Activated naive CD4-positive, alpha-beta T cell (primary cell): ENCODE measurements at places on chromosomes 7 and 10.

DNA sequence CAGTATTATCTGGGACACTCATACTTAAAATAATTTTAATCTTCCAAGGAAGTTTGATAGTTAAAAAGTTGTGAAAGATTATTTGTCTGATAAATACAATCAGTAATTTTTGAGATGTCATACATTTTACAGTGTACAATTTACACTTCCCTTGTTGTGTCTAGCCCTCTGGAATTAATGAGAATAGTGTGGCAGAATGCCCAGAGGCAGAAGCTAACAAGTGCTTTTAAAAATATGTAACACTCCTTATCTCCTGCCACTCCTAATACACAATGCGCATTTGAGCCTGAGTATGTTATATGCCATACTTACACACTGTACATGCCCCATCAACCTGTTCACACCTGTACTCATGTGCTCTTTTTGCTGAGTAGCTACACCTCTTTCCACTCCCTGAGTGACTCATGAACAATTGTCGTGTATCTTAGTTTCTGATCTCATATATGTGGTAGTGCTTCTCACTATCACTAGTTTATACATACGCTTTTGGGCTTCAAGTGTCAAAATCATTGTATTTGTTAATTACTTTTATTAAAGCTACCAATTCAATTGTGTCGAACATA lies 106.9 kb upstream of the GNAI1 start:
- no peak for DNase-seq

DNA sequence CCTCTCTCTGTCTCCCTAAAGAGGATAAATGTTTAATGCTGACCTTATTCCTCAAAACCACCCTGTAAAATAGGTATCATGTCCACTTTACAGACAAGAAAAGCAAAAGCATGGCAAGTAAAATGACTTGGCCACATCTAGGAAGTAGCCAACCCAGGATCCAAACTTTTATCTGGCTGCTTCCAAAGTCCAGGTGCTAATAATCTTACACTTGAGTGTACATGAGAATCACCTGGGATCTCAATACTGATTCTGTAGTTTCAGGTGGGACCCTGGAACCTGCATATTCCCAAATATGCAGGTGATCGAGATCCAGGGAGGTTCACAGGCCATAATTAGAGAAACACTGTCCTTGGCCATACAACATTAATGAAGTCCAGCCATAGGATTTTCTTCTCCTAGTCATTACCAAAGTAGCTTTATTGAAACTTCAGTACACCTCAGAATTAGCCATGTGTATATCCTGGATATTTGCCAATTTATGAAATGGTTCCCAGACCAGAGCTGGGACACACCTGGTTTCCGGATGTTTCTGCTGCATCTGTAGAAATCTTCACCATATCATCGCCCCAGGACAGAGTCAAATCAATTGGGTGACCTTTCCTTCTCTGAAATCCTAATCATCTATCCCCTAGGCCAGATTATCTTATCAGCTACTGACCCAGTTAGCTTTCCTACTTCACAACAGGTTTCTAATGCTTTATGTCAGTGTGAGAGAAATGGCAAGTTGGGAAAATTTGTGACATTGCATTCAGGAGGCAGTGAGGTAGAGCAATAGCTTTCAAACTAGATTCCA lies 119.1 kb upstream of the KMT2E start:
- no peak for DNase-seq

DNA sequence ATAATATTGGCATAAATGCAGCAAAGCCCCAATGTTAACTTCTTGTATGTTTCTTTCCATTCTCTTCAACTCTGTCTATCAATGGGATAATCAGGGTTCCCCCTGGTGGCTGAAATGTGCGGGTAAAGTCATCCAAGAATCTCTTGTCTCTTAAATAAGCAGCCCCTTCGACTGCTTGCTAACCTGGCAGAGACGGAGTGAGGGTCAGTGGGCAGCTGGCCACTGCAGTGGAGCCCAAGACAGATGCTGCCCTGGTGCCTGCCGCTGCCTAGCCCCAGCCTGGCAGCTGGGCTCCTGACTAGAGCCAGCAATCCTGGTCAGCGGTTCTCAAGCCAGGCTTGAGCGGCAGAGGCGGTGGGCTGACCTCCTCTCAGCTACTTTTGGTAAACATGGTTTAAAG lies 248.9 kb downstream of the COBL start:
- DNase-seq = no peak

DNA sequence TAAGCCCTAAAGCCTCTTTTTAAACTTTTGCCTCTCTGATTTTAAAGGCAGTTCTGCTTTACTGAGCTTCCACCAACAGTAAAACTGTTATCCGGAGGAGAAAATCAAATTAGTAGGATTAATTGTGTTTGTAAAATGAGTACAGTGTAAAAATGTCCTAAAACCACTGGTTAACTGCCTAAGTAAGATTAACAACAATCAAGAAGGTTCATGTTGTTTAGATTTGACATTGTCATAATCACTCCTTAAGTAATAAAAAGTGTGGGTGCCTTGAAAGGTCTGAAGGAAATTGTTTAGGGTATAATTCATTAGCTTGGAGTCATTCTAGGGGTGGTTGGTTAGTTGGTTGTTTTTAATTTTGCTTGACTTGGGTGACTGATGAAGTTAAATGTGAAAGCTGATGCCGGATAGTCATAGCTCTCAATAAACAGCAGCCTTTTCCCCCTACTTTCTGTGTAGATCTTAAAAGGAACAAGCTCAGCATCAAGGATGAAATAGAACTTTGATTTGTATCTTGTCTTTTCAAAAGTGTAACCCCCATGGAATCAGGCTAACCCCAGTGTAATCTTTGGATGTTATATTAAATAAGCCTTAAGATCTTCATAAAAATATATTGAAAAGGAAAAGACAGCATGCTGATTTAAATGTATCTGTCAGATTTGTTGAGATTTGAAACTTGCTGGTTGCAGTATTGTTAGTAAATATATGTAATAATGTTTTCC lies 148.3 kb downstream of the ARID5B start:
- DNase-seq = no peak

- no peak for DNase-seq
Measured at GRCh38 chr7:134546955-134547354, 2.0 kb upstream of the AKR1B15 start.

- no peak for DNase-seq
Measured at GRCh38 chr7:107687656-107688055, 27.0 kb downstream of the SLC26A4 start.

DNA sequence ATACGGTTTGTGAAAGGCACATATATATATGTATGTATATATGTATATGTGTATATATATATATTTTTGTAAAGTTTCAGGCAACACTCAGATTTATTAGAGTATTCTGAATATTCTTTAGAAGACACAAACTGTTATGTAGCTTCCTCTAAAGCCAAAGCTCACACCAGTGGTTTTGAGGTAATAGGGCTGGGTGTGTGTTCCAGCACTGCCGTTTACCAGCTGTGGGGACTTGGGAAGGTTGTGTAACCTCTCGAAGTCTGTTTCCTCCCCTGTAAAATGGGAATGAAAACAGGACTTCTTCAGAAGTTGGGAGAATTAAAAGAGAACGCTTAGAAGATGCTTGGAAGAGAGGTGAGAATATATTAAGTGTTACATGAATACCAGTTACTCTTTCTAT lies 94.8 kb downstream of the PRPF18 start:
- DNase-seq = no peak

DNA sequence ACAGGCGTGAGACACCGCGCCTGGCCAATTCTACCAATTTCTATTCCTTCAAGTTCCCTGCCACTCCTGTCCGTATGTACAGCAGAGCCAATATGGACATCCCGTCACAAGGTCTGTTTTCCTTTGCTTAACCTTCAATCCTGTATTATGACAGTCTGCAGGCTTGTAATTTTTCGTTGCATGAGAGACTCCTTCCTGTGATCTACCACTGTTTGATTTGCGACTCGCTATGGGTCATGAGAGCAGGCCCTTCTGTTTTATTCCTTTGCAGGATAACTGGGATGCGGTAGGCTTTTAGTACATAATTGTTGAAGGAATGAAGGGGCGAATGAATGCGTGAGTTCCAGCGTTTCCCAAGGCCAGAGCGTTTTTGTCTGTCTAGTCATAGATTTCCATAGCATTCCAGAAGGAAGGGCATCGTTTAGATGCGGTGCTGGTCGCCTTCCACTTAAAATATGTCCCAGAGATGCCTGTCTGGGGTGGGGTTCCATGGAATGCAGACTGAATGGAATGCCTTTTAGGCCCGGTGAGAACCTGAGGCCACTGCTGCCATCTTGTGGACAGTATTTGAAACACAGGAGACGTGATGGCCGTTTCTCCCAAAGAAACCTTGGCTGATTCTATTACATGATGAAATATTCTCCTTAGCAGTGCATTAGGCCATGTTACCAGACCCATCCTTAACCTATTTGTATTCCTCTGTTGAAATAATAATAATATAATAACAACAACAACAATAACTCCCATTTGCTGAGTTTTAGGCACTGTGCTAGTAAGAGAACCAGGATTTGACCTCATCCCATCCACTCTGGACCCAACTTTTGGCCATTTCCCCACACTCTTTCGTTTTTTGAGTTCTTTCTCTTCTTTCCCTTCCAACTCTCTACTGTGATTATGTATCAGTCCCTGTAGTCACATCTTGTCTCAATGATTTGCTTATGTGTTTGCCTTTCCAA lies 193.2 kb downstream of the MYOF start:
- DNase-seq = no peak

- no peak for DNase-seq
Measured at GRCh38 chr10:113302062-113302461, 250.8 kb upstream of the HABP2 start.

GRCh38 chr7:130544356-130544755 lies 52.5 kb downstream of the MEST start:
- DNase-seq = no peak

DNA sequence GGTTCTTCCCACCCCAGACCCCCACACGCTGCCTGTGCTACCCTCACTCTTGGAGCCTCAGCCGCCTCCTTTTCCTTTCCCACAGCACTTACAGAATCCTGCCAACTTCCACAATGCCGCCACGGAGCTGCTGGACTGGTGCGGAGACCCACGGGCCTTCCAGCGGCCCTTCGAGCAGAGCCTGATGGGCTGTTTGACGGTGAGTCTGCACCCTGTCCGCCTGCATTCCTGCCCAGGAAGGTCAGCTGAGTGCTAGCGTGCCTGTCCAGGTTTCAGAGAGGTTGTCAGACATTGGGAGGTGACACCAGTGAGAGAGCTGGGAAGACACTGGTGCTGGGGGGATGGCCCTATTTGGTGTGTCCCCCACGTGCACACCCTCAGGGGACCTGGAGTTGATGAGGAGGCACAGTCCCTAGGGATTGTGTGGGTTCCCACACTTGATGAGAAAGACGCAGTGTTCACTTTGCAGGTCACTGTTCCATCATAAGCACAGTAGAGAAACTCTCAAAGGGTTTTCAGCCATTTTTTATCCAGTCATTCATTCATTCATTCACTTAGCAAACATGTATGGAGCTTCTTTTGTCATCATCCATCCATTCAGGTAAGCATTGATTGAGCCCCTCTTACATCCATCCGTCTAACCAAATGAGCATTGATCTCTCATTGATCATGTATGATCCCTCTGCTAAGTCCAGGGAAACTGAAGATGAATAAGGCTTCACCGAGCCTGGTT lies 138.9 kb upstream of the PPIF start:
- no peak for DNase-seq

GRCh38 chr10:131009791-131010190 lies 301.7 kb downstream of the TCERG1L start:
- no peak for DNase-seq

GRCh38 chr7:74475987-74476350 lies 22.3 kb downstream of the GTF2IRD1 start:
- no peak for DNase-seq

- DNase-seq = no peak
Measured at GRCh38 chr7:152760854-152761748, 1.5 kb downstream of the ACTR3B start.

GRCh38 chr7:42869131-42870020 lies 42.5 kb downstream of the C7orf25 start:
- no peak for DNase-seq

DNA sequence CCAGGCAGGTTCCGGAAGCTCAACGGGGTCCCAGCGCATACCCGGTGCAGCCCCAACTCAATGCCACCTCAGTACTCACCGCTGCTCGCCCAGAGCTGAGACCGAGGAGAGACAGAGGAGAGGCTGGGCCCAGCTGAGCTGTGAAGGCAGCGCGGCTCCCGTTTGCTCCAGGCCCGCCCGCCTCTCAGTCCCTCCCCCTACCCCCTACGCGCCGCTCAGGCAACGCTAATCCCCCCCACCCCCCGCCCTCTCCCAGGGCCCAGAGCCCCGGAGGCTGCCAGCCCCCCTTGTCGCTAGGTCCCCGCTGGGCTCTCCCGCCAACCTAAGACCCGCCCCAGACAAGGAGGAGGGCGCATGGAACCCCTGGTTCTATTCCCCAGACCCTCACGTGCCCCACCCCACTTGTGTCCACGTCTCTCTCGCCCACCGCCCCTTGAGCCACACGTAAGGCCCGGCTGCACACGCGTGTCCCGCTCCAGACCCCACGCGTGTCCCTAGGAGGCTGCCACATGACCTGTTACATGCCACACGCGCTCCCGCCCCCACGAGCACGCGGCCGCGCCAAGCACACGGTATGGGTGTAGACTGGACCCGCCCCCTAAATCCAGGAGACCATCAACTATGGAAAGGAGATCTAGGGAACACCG lies at the start of gene PSD:
Gene PSD, minus strand, starts transcription at position 164 of the 647 bp plus-strand sequence. CDS start 1,747 bp downstream, outside the sequence.
- no peak for DNase-seq

GRCh38 chr7:142897691-142898090 lies 12.1 kb upstream of the TRPV6 start:
- no peak for DNase-seq

DNA sequence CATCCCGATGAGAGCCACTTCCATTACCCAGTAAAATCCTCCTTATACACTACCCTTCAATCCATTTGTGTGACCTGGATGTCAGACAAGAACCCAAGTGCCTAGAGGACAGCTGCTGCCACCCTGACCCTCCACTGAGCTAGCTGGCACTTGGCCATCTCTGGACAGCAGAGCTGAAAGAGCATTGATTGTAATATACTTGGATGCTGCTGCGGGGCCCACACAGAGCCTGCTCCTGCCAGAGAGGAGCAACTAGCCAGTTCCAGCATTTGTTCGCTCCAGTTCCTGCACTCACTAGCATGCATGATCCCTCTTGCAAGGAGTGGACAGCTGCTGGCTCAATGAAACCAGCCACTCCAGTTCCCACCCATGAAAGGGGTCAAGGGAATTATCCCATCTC lies 8.4 kb upstream of the TMEM254 start:
- DNase-seq = no peak

- no peak for DNase-seq
Measured at GRCh38 chr10:27893358-27893954, 105.4 kb downstream of the ODAD2 start.

DNA sequence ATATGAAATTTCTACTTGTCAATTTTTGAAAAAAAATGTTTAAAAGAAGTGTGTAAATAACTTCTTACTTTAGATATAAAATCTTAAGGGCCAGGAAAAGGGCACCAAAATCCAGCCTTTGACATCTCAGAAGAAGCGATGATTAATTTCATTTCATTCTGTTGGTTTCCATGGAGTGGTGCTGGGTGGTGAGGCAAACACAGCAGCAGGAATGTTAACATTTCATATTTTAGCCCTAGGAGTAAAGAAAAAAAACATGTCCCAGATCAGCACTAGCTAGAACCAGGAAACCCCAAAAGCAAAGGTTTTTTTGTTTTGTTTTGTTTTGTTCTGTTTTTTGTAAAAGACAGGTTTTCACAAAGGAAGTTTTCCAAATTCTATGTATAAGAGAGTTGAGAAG lies 298.8 kb upstream of the C7orf33 start:
- DNase-seq = no peak

- no peak for DNase-seq
Measured at GRCh38 chr10:128049226-128050120, 76.8 kb downstream of the MKI67 start.

- no peak for DNase-seq
Measured at GRCh38 chr10:122481296-122482056, 20.1 kb downstream of the HTRA1 start.
